ENCODE measurements at places on chromosomes 3 and 15.

DNA sequence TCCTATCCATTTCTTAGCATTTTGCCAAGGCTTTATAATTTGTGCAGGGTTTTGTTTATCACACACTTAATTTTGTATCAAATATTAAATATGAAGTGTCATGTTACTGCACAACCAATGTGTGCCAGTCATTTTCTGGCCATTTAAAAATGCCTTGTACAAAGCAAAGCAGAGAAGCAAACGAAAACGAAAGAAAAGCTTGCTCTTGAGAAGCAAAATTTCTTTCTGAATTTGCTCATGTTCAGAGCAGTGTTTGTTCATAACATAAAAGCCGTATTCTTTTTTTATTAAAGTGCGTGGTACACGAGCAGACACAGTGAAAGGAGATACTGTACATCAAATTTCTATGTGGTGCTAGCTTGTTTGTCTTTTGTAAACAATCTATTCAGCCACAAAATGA, 792.6 kb downstream of the NAALADL2 start:
- no peak overlapping the region for H3K4me3 ChIP-seq
- no peaks in the 10 kb centered on the region for H3K27me3 ChIP-seq
- no peak overlapping the region for H3K27ac ChIP-seq
- H3K36me3 ChIP-seq = no peaks in the 10 kb centered on the region

DNA sequence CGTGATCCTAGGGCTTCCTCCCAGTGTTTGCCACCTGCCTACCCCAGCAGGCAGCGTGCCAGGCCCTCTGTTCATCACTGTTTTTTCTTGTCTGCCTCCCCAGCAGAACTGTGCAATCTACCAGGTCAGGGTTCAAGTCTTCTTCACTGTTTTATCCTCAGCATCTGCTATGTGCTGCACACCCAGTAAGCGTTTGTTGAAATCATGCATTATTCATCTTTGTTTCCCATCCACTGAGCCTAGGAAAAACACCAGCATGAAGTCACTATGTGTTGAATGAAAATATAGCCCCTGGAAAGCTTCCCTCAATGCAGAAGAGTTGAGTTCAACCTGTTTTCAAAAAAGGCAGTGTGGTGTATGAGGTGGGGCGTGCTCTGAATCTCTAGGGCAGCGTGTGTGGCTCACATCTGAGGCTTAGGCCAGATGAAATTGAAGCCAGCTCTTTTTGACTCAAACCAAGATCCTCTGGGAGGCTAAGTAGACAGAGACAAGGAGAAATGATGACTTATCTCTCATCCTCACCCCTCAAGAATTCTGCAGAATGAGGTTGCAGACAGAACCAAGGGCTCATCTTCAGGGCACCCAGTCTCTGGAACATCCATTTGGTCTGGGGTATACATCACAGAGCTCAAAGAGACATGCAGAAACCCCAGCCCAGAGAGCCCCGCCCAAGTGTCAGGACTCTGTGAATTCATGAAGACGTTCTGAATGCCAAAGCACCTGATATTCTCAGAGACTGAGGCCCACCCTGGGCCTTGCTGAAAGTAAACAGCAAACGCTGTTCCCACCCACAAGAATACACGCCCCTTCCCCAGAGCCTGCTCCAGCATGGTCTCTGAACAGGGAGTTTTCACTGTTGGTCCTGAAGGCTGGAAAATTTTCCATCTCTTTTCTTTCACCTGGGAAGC, 5.7 kb upstream of the CAV3 start:
- H3K4me3 ChIP-seq = no peak overlapping the region
- H3K27me3 ChIP-seq = no peaks in the 10 kb centered on the region
- DNase-seq = no peak
- no peaks in the 10 kb centered on the region for H3K36me3 ChIP-seq

- H3K27ac ChIP-seq = no peak overlapping the region
- no peaks in the 10 kb centered on the region for H3K27me3 ChIP-seq
- no peak for DNase-seq
- no peaks in the 10 kb centered on the region for H3K4me1 ChIP-seq
- no peak overlapping the region for H3K4me3 ChIP-seq
Observed at GRCh38 chr15:60408463-60408981, 10.7 kb upstream of the ANXA2 start.

DNA sequence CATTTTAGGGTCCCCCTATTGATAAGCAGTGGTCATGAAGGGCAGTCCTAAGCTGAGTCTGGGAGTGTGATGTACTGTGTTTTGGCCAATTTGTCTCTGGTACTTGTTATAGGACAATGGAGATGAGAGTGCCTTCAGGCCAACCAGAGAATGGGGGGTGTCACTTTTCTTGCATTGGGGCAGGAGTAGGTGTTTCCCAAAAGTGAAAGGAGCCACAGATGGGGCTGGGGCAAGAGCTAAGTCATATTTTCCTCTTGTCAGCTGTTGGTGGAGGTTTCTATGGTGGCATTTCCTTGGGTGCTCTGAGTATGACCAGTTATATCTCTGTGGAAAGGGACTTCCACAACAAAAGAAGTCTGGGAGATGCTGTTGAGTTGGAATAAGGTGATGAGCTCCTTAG, 24.7 kb upstream of the BSN start:
- H3K36me3 ChIP-seq = peaks cover 44% of the 10 kb centered on the region
- H3K4me3 ChIP-seq = no peak overlapping the region
- H3K4me1 ChIP-seq = no peaks in the 10 kb centered on the region
- DNase-seq = no peak
- H3K27me3 ChIP-seq = no peaks in the 10 kb centered on the region

Data from heart left ventricle (tissue), 16 donors.